ENCODE measurements at places on chromosomes 4 and X.

DNA sequence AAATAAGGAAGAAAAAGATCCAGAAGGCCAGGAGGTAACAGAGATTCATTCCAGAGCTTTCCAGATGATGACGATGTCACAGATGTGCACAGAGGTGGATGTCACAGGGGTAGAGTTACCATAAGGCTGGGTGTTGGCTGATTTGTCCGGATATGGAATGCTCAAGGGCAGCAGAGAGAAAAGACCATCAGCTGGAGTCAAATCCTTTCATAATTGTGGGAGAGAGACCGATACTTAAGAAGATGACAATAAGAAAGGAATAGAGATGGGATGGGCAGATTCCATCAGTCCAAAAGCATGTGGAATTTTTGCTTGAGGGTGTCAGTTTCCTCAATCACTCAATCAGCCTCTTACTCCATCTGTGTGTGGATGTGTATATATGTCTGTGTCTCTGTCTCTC lies 150.4 kb downstream of the CENPC start:
- no peak for DNase-seq

GRCh38 chr4:155676430-155676825 lies 9.8 kb downstream of the GUCY1A1 start:
- DNase-seq: no peak

GRCh38 chr4:186831574-186831973 lies 107.9 kb upstream of the FAT1 start:
- DNase-seq: no peak

- DNase-seq: no peak
These were observed 94.5 kb downstream of the NSUN7 start for GRCh38 chr4:40844261-40844660.

- DNase-seq: no peak
These were observed 12.2 kb downstream of the GK start for GRCh38 chrX:30665471-30665870.

DNA sequence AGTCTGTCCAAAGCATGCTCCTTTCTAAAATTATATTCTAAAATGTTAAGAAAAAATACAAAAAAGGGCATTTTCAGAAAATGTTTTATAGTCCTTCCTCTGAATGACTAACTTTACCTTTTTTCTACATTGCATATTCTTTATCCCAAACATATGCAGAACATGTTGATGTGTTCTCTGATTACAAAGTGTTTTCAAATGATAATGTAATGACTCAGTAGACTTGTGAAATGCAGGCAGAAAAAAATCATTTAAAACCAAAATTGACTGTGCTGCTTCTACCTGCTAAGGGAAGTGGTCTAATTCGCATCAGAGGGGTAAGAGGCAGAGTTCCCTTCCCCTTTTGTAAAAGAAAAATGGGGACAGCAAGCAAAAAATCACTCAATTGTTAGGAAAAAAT lies 22.7 kb upstream of the YTHDC1 start:
- DNase-seq: no peak

GRCh38 chr4:156223985-156224384 lies 270.3 kb upstream of the CTSO start:
- no peak for DNase-seq

DNA sequence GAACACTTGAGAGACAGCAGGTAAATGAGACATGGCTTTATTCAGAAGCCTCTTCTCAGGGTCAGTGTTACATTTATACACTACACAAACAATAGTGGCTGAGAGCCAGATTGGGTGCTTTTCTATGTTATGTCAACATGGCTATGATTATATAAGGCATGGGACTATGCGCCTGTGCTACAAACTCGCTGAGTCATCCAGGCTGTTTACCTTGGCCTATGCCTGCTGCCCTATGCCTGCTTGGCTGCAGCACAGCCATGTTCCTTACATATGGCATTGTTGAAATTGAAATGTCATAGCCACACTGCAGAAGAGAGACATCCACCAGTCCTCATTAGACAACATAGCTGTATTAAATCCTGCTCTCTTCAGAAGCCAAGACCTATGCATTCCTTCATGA lies 236.3 kb upstream of the NWD2 start:
- no peak for DNase-seq

DNA sequence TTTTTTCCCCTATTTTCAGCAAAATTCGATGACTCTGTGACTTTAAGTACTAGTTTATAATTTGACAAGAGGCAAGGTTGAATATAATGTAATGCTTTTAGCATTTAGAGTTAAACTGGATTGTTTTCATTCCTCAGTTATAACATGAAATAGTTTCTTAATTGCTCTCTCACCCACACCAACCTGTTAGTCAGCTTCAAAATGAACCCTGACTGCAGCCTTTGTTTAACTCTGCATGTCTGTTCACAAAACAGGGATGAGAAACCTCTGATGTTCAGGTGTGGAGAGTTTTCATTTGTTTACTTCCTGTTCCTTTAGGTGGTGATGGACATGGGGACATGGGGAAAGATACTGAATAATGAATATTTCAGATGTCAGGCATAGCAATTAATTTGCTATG lies 49.9 kb upstream of the MND1 start:
- no peak for DNase-seq

DNA sequence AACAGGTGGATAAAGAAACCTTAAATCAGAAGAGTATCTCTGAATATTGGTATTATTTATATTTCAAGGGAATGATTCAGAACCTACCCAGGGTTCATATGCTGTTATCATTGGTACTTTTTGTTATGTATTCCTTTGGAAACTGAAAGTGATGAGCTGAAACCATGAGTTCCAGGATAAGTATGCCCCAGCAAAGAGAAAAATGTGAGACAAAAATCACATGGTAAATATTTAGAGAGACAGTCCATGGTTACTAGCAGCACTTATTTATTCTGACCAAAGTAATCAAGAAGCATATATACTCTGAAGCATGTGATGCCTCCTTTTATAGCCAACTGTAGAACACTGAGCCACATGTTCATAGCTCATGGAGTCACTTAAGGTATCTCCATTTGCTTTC lies 277.7 kb downstream of the ARAP2 start:
- DNase-seq: no peak

GRCh38 chr4:91598696-91599095 lies 705.1 kb upstream of the GRID2 start:
- DNase-seq: no peak

- DNase-seq: no peak
These were observed 23.5 kb upstream of the SOWAHD start for GRCh38 chrX:119734897-119735339.

DNA sequence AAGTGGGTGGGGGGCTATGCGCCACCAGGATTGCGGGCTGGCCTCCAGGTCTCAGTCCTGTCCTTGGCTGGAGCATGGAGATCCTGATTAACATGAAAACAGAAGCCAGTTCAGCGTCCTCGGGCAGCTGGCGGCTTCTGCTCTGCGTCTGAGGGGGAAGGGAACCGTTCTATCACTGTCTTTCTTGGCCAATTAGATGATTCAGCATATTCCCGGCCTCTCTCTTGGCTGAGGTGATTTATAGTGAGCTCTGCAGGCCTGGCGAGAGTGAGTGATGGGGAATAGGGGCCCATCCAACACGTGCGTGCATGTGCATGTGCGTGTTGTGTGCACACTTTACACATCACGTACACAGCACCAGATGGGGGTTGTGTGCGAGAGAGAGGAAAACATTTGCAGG lies 145.8 kb upstream of the ATP6AP2 start:
- no peak for DNase-seq

DNA sequence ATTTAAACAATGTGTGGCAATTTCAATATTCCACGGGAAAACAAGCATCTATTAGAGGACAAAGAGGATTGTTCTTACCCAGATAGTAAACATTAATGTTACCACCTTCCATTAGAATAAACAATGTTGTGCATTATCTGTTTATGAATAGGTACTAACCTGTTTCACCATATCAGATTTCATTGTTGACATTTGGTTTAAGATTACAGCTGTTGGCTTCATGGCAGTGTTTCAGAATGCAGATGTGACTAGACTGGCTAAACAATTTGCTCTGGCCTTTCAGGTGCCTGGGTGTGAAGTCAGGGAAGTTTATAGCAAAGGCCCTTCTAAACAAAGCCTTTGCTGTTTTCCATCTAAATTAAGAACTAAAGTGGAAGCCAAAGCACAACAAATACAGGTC lies 464.7 kb upstream of the FAM47C start:
- no peak for DNase-seq

DNA sequence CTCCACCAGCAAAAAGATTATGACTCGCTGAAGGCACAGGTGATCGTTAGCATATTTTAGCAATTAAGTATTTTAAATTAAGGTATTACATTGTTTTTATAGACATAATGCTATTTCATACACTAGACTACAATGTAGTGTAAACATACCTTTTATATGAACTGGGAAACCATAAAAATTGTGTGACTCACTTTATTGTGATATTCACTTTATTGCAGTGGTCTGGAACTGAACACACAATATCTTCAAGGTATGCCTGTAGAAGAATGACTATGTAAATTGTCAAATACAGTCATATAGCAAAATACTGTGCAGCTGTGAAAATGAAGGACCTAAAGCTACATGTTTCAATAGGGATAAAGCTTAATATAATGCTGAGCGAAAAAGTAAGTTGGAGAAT lies 26.6 kb upstream of the MAML3 start:
- no peak for DNase-seq

DNA sequence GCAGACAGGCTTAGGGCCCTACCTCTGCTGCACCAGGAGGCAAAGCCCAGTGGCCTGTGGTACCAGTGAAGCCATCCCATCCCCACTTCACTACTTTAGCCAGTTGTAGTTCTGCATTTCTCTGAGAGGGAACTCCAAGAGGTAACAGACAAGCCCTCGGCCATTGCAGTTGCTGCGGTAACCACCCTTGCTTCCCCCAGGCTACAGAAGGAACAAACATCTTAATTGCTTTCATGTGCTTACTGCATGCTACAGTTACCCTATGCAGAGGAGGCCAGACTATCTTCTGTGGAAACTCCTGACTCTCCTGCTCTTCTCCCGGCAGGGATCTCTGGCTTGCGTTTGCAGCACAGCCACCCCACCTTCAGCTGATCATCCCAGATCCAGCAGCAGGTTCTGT lies 67.8 kb downstream of the SPIN4 start:
- no peak for DNase-seq

GRCh38 chr4:11050766-11051165 lies 366.2 kb upstream of the CLNK start:
- DNase-seq: no peak

GRCh38 chr4:124803641-124804040 lies 91.1 kb upstream of the ANKRD50 start:
- no peak for DNase-seq
